ENCODE measurements at places on chromosomes 6 and 20. TPM values are rescaled to one million over a fixed set of nuclear protein-coding genes. Genes with fewer than 3 reads are reported as not detected.

Gene ZBTB46
- 23.7 TPM for total RNA-seq

Gene SERINC3
- 31.1 TPM for total RNA-seq

Gene BMP6
- total RNA-seq: 0.44 TPM

Gene NXT1
- 33.9 TPM for total RNA-seq

GRCh38 chr6:142242269-142242668 is 59.5 kb upstream of the ADGRG6 start:
- DNase-seq: no peak

DNA sequence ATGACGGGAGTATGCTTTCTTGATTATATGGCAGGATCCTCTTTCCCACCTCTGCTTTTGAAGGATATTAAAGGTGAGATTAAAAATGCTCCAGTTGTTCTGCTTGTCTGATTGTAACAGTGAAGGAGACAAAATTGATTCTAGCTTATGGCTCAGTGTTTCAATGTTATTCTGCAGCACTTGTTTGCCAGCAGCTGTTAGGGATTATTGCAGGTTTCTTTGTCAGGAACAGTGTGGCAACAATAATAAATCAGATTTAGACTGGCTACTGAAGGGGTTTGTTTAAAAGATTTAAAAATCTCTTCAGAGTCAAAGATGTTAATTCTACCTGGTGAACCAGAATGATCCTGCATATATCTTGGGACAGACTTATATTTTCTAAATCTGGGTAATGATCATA is 126.9 kb downstream of the LAMA2 start:
- no peak for DNase-seq

- DNase-seq: no peak
Observed at GRCh38 chr20:48156521-48156920, 371.2 kb upstream of the SULF2 start.

GRCh38 chr6:132893772-132894490 is 79.6 kb downstream of the RPS12 start:
- DNase-seq: no peak

All from neural crest cell (in vitro differentiated cells).